ENCODE measurements at places on chromosomes 16 and 17. TPM values are rescaled to one million over a fixed set of nuclear protein-coding genes. Genes with fewer than 3 reads are reported as not detected.

DNA sequence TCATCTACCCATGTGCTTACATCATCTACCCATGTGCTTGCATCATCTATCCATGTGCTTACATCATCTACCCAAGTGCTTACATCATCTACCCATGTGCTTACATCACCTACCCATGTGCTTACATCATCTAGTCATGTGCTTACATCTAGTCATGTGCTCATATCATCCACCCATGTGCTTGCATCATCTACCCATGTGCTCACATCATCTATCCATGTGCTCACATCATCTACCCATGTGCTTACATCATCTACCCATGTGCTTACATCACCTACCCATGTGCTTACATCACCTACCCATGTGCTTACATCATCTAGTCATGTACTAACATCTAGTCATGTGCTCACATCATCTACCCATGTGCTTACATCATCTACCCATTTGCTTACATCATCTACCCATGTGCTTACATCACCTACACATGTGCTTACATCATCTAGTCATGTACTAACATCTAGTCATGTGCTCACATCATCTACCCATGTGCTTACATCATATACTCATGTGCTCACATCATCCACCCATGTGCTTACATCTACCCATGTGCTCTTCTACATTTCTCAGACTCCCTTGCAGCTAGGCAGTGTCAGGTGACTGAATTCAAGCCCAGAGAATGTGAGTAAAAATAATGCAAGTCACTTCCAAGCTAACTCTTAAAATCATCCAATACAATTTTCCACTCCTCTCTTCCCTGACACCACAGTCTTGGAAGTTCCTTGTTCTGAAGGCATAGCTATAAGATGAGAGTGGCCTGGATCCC, 196.8 kb downstream of the CBLN1 start:
- DNase-seq: no peak

DNA sequence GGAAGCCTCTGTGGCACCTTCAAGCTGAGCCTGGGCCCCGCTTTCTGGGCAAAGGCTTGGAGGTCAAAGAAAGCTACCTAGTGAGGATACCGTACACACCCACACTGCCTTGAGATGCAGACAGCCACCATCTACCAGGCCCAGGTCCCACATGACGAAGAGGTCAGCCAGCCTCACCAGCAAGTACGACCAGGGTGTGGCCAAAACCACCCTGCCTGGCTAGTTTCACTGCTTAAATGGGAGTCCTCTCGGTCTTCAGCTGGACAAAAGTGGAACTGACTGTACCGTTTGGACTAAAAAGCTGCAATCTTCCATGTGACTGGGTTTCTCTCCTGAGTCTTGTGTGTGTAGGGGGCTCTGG, 21.6 kb downstream of the VASN start:
- DNase-seq: no peak

GRCh38 chr16:28505489-28506137, 1.0 kb downstream of the IL27 start:
- no peak for DNase-seq

DNA sequence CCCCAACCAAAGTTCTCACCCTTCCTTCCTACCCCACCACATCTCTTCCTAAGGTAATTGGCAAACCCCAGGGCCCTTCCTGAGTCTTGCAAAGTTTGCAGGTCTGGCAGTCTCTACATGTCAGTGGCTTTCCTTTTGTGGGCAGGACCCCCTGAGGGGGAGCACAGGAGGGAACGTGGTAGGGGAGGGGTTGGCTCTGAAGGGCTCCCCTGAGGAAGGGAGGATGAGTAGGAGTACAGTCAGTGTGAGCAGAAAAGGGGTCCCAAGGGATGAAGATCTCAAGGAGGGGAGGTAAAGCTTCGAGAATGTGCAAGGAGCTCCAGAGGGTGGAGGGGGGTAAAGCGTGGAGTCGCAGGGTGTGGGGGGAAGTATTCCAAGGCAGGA, 206.9 kb downstream of the RAB11FIP4 start:
- DNase-seq: no peak

DNA sequence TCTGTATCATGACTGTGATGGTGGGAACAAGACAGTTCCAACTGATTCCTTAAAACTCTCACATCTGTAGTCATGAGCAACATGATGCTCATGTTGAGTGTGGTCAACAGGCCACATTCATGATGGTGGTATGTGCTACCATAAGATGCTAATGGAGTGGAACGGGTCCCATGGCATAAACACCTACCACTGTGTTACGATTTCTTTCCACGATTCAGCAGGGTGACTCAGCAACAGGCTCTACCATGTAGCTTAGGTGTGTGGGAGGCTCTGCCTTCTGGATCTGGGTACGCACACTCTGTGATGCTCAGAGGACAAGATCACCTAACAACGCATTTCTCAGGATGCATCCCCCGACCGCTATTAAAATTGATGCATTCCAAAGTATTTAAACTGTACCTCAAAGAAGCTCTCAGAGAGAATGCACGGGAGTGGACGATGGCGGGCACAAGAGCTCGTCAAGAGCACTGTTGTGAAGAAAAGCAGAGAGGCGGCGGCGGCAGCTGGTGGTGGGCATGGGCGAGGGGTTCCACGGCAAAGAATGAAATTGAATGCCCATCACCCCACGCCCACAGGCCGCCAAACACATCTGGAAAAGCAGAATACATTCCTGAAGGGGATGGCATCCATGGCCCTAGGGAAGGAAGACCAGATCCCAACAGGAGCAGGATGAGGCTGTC, 133.3 kb downstream of the ZNF778 start:
- DNase-seq: no peak

GRCh38 chr17:4199818-4200402, 56.9 kb downstream of the CYB5D2 start:
- peak; percentile 8 for DNase-seq

Gene SNX20
- total RNA-seq: not detected

GRCh38 chr16:88691924-88692560, 5.7 kb upstream of the SNAI3 start:
- no peak for DNase-seq

Gene RAB37
- not detected for total RNA-seq

Gene MT1G
- total RNA-seq: not detected

DNA sequence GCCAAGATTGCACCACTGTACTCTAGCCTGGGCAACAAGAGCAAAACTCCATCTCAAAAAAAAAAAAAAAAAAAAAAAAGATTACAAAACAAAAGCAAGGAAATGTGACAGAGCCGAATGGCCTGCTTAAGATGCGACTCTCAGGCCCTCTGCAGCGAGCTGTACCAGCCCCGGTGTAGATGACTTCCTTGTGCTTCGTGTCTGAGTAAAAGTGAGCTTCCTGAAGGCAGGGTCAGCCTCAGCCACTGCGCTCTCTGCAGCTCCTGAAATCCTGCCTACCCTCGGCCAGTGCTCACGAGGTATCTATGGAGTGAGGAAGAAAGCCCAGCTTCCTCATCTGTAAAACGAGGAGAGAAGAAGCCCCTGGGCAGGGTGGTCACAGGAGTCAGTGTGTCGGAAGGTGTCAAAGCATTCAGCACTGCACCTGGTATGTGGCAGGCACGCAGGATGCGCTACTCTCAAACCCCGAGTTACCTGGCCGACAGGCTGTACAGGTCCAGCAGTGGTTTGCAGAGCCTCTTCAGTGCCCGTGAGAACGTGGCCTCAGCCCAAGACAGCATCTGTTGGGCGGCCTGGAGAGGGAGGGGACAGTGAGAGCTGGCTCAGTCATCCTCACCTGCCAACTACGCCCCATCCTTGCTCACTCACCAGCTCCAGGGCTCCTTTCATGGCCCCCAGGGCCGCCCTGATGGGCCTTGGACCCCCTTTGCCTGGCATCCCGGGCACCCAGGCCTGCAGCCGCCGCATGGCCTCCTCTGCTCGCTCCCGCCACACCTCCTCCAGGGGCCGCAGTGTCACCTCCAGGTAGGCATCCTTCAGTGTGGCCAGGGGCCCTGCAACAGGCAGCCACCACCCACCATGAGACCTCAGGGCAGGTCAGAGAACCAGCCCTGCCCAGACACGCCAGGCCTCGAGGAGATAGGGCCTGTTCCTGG, 44.6 kb downstream of the RMI2 start:
- DNase-seq: no peak

Data from MG63 (cell line).